ENCODE measurements at places on chromosomes 3 and 15.

DNA sequence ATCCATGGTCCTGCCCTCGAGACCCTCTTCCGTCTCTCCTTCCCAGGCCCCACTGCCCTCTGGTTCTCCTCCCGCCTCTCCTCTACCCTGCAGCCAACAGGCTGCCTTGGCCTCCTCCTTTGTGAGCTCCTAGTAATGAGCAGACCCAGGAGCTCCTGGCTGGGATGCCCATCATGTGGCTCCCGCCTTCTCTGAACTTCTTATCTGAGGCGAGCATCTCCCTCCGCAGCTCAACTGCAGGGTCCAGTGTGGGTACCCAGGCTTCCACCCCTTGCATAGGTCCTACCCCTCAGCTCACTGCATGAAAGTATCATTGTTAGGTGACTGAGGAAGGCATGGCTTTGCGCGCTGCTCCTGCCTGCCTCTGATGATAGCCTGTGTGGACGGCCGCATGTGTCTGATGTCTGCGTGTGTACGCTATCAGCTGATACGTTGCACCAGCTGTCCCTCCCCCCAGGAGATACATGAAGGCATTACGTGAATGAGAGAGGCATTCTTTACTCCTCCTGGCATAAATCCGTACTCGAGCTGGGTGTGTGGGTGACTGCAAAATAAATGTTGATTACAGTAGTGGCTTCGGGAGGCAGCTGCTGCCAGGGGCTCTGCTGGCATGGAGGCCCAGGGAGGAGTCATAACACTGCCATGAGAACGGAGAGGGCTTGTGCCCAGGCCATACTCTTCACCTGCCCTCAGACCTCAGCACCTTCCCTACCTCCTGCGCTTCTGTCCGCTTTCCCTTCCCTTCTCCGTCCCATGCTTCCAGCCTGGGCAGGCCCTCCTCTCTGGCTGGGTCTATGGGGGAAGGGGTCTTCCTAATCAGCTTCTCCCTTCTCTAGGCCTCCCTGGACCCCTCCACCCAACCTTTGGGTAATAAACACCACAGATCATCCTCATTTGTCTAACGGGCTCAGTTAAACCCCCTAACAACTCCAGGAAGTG lies 48.8 kb downstream of the ZNF710 start:
- no peak for DNase-seq

DNA sequence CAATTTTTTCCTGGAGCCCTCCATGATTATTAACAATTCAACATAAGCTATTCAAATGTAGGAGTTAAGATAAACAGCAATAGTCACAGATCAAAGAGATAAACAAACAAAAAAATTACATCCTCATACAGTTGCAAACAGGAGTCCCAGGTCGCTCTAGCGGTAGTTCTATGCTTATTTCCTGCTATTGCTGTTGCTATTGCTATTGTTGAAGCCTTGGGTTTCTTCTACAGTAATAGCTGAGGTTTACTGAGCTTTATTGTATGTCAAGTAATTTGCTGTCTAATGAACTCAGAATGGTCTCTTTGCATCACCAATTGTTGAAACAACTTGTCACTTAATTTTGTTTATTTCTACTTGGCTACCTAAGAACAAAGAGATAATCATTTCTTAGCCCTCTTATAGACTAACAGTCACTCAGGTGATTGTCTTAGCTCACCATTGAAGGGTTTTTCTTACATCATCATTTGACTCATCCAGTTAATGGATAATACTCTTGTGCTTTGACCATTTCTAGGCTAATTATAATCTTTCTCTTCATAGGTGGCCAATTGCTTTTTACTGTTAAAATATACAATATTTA lies 654.6 kb downstream of the MECOM start:
- no peak for DNase-seq

- no peak for DNase-seq
Measured at GRCh38 chr3:114328345-114328744, 34.5 kb downstream of the TIGIT start.

GRCh38 chr3:105278688-105279087 lies 88.0 kb upstream of the ALCAM start:
- DNase-seq, result no peak

All from NCI-H187 treated with DMSO at 0.1 percent for 48 hours (cell line).